ENCODE measurements at places on chromosomes 1 and 21.
A peak's percentile ranks its signal among the peaks of the same experiment; 100 is the strongest.

DNA sequence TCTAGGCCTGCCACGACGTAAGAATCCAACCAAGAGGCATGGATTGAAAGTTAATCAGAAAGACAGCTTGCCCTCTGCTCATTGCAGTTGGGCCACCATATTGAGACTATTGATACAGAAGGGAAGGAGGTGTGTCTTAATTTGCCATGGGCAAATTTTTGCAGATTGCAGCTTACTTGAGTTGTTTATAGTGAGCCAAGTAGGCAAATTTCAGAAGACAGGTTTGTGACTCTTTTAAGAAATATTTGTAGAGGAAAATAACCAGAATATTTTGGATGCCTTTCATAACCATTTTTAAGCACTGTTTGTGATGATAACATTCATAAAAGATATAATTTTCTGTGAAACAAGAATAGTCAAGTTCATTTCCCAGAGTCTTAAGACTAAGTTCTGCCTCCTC is 74.1 kb downstream of the PRDM2 start:
- DNase-seq: no peak

GRCh38 chr1:57471995-57472394 is 48.1 kb upstream of the DAB1 start:
- DNase-seq: no peak

GRCh38 chr1:63255153-63255552 is 67.2 kb upstream of the FOXD3 start:
- peak; percentile 39 for DNase-seq

- no peak for DNase-seq
Observed at GRCh38 chr1:184664661-184665060, 90.0 kb downstream of the EDEM3 start.

DNA sequence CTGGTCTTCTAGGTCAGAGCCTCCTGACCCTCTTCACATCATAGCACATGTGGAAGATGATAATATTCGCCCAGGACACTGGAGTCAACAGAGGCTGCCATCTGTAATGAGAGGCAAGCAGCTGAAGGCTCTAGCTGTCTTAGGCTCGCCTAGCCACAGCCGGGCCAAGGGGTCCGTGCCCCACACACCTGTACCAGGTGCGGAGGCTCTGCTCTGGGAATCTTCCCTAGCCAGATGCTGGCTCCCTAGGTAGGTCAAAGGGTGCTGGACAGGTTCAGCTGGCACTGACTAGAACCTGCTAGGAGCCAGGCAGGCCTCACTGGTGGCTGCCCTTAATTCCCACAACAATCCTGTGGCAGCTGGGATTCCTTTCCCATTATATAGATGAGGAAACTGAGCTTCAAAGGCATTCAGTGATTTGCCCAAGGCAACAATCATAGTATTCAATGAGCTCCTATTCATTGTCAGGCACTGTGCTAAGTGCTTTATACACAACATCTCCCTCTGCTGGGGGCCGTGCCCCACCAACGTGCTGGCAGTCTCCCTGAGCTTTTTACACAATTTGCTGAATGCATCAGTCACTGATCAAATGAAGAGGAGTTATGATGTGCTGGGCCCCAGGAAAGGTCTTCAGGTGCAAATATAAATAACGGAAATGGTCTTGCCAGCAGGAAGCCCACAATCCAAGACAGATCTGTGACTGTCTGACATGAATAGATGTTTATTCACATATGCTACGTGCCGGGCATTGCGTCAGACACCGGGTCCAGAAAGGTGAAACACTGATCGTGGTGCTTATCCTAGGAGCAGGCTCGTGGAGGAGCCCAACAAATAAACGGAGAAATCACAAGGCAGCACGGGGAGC is 58.0 kb downstream of the DDX20 start:
- no peak for DNase-seq

- DNase-seq: no peak
Observed at GRCh38 chr1:108615544-108615943, 45.3 kb downstream of the HENMT1 start.

- no peak for DNase-seq
Observed at GRCh38 chr1:33634806-33635205, 162.4 kb downstream of the ZSCAN20 start.

GRCh38 chr1:147821883-147822282 is 61.5 kb upstream of the GJA5 start:
- peak; percentile 14 for DNase-seq

DNA sequence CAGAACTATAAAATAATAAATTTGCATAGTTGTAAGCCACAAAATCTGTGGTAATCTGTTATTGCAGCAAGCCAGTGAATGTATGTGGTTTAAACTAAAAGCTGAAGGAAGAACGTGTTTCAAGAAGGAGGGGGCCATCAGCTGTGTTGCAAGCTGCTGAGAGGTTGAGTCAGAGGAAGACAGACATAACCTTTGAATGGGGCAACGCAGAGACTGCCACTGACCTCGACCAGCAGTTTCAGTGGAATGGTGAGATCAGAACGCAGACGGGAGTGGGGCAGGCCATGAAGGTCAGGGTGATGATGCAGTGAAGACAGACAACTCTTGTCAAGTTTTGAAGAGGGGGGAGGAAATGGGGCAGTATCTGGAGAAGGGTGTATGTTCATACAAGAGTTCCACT is 23.2 kb upstream of the QSOX1 start:
- peak; percentile 94 for DNase-seq

DNA sequence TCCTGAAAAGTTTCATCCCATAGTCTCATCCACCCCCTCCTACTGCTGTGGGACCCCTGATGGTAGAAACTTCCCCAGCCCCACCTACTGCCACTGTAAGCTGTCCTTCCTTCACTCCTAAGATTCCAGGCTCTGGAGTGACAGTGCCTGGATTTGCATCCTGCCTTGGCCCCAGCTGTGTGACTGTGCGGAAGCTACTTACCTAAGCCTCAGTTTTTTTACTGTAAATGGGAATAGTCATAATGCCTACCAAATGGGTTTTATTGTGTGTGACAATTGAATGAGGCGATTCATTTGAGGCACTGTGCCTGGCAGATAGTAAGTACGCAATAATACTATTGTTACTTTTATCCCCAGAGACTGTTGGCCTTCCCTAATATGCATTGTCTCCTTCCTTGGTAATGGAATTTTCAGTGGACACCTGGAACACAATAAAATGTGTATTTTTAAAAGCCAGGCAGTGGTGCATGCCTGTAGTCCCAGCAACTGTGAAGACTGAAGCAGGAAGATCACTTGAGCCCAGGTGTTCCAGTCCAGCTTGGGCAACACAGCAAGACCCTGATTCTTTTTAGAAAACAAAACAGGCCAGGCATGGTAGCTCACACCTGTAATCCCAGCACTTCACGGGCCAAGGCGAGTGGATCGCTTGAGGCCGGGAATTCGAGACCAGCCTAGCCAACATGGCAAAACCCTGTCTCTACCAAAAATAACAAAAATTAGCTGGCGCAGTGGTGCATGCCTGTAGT is 55.0 kb upstream of the ZNF326 start:
- no peak for DNase-seq
